Stimulated activated CD4-positive, alpha-beta T cell treated with anti-CD3 and anti-CD28 coated beads, Interleukin-2, amount 100 ng/mL, for 4 hours (primary cell): ENCODE measurements at places on chromosomes 6 and 20.

- DNase-seq: no peak
These were observed 8.1 kb upstream of the ZNFX1 start for GRCh38 chr20:49285813-49286494.

DNA sequence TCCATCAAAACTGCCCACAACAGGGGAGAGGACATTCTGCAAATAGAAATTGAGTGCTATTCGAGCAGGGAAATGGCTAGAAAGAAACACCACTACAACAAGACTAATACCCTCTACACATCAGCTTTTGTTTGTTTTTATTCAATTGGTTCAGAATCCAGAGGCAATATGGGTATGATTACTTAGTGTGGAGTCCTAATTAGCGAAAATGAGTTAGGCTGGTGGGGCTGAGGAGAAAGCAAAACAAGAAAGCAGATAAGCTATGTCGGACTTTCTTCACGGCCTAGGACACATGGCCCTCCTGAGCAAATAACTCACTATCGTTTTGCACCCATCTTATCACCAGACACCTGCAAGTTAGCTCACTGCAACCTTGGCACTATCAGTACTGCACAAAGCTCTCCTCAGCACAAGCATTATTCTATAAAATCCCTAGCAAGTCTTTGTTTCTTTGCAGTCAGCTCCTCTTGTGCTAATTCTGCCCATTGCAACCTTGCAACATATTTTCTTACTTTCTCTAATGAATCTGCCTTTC, 31.3 kb upstream of the SH3BGRL2 start:
- no peak for DNase-seq

DNA sequence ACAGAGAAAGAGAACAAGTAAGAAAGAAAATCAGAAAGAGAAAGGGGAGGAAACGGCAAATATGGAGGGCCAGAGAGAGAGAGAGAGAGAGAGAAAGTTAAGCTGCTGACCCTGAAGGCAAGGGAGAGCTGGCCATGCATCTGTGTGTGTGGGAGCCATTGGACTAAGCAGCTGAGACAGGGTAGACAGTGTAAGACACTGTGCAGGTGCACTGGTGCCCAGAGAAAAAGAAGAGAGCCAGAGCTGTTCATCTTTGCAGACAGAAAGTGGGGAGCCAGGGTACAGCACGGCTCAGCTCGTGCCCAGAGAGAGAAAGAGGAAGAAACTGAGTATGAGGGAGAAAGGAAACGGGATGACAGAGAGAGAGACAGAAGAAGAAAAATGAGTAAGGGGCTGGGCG, 24.2 kb upstream of the ZNF318 start:
- no peak for DNase-seq

DNA sequence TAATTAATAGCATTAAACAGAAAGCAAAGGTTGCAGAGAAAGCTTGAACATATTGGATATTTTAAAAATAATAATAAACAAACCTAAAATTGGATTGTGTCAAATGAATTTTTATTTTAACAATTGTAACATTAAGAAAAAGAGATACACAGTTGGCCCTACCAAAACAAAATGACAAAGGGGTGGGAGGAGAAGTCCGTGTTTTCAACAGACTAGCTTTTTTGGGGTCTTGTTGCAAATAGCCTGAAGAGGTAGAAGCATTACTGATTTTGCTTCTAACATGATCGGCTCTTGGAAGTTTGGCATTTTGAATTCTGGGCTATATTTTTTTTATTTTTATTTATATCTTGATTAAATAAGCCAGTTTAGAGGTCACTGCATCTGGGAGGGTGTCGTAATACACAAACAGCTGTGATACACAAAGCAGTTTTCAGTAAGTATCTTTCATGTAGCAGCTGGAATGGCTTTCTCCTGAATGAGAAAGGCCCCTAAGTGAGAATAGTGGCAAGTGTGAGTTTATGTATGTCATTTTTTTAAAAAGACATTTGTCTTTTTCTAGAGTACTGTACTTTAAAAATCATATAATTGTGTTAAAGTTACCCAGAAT, 85.5 kb upstream of the ZNF217 start:
- DNase-seq: no peak
